ENCODE measurements at places on chromosomes 5 and 9.

- peak; percentile 90 for DNase-seq
Observed at GRCh38 chr5:138352071-138352721, at the start of gene KDM3B. KDM3B (plus strand) TSS chr5:138352685; CDS start chr5:138352796, 111 bp downstream.

- DNase-seq = peak; percentile 5
Observed at GRCh38 chr5:141100243-141100805, at the start of gene PCDHB3. PCDHB3 (plus strand) TSS chr5:141100473; CDS start chr5:141100650, 177 bp downstream.

DNA sequence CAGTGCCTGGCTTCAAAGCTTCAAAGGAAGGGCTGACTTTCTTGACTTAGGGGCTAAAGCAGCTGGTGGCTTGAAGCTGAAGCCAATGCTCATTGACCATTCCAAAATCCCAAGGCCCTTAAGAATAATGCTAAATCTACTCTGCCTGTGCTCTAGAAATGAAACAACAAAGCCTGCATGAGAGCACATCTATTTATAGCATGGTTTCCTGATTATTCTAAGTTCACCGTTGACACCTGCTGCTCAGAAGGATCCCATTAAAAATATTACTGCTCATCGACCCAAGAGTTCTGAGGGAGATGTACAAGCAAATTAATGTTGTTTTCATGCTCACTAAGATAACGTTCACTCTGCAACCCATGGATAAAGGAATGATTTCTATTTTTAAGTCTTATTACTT lies 6.7 kb downstream of the TMEM174 start:
- DNase-seq = no peak

DNA sequence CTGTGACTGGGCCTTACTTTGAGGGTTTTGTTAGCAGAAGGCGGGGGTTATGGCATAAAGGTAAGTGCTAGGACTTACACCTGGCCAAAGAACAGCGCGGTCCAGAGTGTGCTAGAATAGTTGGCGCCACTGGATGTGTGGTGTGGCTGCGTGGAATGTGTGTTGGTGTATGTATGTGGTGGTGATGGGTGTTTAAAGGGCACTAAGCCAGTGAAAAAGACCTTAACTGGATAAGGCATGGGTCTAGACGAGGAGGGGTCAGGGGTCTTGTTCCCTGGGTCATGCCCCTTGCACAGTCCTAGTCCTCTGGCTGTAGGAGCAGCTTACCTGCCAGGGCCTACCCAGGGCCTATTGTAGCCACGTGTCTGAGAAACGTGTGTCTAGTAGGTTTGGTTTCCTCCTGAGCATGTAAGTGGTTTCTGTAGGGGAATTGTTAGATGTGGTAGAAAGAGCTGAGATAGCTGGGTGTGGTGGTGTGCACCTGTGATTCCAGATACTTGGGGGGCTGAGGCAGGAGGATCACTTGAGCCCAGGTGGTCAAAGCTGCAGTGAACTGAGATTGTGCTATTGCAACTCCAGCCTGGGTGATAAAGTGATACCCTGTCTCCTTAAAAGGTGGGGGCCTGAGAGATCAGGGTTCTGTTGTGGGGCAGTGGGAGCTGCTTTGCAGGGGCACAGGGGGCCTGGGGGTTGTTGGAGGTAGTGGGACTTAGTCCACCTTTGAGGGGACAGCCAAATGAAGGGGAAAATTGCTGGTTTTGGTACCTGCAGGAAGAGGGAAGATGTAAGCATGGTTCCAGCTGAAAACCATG lies 55.2 kb downstream of the HSPA4 start:
- no peak for DNase-seq

DNA sequence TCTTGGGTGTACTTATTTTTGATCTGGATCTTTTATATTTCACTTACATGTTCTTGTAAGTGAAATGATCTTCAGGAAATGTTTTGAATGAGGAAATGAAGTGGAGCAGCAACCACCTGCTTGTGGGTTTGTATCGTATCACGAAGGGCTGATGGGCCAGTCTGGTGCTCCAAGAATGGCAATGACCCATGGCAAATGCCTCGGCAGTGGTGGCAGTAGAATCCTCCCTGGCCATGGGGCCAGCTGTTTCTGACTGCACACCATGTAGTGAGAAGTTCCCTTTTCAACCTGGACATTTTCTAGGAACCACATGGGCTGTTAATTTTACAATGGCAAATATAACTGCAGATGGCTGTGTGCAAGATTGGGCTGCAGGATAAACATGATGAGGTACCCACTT lies 29.9 kb downstream of the MAT2B start:
- DNase-seq = no peak

- DNase-seq = no peak
Observed at GRCh38 chr5:2282034-2282690, 399.4 kb upstream of the IRX4 start.

GRCh38 chr5:5340206-5340729 lies 82.2 kb upstream of the ICE1 start:
- peak; percentile 96 for DNase-seq

DNA sequence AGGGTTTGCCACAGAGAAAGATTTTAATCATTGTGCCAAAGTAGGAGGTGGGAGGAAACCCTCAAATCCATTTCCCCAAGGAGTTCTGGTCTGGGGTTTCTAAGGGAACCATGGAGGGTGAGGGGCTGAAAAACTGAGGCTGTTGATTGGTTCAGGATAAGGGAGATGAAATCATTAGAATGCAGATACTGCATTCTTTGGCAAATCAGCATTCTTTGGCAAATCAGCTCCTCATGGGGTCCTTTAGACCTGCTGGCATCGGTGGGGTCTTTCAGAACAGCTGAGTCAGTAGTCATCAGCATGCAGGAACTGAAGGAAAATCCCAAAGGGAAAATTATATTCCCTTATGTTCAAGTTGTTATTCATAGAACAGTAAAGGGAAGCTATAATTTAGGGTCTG lies 585.5 kb downstream of the ISL1 start:
- DNase-seq = no peak

GRCh38 chr5:174145821-174146220 lies 100.3 kb downstream of the NSG2 start:
- no peak for DNase-seq

GRCh38 chr9:71620746-71621145 lies 147.6 kb downstream of the CEMIP2 start:
- no peak for DNase-seq

DNA sequence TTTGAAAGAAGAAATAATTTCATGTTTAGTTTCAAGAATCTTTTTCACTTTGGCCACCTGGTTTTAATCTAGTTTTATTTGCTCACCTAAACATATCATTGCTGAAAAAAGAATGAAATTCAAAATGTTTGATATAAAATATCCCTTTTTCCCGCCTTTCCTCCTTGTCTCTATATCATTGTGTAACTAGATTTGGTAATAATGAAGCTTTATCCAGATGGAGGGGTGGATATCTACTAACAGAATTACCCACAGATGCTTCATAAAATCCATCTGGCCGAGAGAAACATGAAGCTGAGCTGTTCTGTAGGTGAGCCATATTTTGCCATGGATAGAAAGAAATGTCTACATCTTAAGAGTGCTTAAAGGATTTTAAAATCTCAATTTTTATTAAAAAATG lies 214.7 kb downstream of the ICE1 start:
- DNase-seq = no peak

GRCh38 chr5:142881076-142881783 lies 111.1 kb downstream of the ARHGAP26 start:
- peak; percentile 43 for DNase-seq

- no peak for DNase-seq
Observed at GRCh38 chr5:132026516-132027008, 15.1 kb upstream of the ACSL6 start.

- DNase-seq = no peak
Observed at GRCh38 chr5:127085371-127085770, 12.1 kb upstream of the C5orf63 start.
